Adipocyte (in vitro differentiated cells): ENCODE measurements at places on chromosomes 5 and 9.

DNA sequence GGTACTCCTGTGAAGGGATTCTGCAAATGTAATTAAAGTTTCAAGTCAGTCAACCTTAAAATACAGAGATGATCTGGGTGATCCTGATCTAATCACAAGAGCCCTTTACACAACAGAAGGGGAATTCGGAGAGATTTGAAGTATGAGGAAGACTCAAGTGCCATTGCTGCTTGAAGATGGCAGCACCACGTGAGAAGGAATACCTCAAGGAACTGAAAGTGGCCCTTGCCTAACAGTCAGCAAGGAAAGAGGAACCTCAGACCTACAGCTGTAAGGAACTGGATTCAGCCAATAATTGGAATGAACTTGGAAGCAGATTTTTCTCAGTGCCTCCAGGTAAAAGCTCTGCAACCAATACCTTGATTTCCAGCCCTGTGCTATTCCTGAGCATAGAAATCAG is 87.4 kb downstream of the THBS4 start:
- no peak for DNase-seq

GRCh38 chr5:172052450-172053236 is 46.2 kb upstream of the FBXW11 start:
- peak; percentile 20 for DNase-seq

DNA sequence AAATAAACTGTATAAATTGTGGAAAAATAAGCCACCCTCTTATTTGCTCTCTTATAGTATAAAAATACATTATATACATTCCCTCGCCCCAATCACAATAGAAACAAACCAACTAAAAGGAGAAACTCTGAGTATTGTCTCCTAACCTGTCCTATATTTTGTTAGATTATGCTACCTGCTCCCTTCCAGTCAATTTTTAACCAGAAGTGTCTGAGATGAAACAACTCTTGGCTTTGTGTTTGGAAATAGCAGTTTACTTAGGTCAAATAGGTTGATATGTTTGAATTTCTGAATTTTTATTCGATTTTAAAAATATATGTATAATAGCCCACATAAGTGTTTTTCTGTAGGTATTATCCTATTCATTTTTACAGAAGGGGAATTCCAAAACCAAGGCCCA is 475.0 kb upstream of the ZNF462 start:
- no peak for DNase-seq

DNA sequence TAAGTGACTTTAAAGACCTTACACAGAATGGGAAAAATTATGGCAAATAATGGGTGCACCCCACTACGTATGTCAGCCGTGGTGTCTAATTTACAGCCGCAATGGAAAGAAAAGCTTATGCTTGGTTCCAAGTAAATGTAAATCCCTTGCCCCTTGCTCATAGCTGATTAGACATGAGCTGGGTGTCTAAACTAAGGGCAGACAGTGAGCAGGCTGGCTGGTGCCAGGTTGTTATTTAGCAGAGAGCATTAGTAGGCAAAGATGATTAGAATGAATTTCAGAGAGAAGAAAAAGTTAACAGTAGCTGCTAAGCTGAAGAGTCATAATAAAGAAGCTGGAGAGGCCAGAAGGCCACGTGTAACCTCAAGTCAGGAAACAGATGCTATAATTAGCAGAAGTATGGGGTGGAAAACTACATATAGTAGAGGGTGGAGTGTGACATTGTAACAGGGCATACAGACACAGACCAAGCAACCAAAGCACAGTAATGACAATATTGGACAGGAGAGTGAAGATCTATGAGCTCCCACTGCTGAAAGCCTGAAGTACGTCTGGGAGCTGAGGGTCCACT is 257.7 kb downstream of the MCTP1 start:
- no peak for DNase-seq

DNA sequence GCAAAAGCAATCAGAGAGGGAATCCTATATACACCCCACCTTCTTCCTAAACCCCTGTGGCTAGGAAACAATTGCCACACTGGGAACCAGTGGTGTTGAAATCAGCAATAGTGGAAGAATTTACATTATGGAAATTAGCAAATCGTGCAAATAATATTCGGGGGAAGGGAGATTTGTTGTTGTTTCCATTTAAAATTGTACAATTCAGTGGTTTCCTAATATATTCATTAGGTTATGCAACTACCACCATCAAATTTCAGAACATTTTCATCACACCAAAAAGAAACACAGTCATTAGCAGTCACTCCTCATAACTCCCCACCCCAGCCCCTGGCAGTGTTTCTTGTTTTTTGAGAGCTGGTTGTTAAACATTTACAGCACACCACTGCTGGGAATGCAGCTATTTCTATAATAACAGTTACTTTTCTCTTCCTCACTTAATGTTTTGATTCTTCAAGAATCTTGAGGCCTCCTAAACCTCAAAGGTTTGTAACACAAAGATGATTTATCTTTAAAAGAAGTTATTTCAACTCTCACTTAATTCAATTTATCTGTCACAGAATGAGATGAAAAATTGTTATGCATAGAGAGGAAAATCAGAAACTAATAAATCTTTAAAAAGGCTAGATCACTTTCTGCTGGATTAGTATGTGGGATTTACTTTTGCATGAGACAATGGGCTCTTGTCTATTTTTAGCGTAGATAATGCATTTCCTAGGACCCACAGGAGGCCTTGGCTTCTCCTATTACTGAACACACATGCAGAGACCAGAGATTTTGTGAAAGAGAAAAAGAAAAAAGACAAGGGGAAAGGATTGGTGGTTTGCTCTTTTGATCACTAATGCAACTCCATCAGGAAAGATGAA is 91.8 kb upstream of the DAPK1 start:
- DNase-seq: peak; percentile 80

DNA sequence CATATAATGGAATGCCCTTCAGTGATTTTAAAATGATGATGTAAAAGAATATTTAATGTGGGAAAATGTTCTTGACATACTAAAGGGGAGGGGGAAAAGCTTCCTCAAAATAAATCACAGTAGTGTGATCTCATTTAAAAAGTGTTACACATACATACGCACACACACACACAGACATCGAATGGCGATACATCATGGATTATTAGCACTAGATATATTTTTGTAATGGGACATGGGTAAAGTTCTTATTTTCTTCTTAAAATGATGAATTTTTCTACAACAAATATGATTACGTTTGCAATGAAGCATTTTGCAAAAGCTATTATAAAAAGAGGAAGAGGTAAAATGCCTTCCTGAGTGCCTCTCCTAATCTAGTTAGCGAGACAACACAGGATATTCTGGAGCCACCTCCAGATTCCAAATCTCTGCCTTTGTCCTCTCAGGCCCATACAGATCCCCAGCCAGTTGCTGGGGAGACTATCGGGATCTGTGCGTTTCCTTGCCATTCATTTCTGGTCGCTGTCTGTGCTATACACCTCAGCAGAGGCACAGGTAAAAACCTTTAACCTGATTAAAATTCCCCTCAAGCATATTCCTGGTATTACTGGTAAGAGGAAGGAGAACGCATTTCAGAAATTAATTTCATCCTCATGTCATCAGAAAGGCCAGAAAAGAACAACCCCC is 69.6 kb downstream of the SLC28A3 start:
- no peak for DNase-seq

- no peak for DNase-seq
Observed at GRCh38 chr9:14530841-14531240, 162.4 kb downstream of the ZDHHC21 start.

DNA sequence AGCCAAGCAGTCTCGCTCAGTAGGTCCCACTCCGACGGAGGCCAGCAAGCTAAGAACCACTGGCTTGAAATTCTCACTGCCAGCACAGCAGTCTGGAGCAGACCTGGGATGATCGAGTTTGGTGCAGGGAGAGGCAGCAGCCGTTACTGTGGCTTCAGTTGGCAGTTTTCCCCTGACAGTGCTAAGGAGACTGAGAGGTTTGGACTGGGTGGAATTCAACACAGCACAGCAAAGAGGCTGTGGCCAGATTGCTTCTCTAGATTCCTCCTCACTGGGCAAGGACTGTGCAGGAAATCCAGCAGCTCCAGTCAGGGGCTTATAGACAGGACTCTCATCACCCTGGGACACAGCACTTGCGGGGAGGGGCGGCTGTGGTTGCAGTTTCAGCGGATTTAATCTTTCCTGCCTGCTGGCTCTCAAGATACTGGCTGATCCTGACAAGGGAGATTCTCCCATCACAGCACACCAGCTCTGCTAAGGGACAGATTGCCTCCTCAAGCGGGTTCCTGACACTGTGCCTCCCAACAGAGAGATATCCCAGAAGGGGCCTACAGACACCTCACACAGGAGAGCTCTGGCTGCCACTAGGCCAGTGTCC is 122.1 kb downstream of the YIPF5 start:
- peak; percentile 24 for DNase-seq

- DNase-seq: no peak
Observed at GRCh38 chr5:2764581-2764980, 13.1 kb upstream of the IRX2 start.

DNA sequence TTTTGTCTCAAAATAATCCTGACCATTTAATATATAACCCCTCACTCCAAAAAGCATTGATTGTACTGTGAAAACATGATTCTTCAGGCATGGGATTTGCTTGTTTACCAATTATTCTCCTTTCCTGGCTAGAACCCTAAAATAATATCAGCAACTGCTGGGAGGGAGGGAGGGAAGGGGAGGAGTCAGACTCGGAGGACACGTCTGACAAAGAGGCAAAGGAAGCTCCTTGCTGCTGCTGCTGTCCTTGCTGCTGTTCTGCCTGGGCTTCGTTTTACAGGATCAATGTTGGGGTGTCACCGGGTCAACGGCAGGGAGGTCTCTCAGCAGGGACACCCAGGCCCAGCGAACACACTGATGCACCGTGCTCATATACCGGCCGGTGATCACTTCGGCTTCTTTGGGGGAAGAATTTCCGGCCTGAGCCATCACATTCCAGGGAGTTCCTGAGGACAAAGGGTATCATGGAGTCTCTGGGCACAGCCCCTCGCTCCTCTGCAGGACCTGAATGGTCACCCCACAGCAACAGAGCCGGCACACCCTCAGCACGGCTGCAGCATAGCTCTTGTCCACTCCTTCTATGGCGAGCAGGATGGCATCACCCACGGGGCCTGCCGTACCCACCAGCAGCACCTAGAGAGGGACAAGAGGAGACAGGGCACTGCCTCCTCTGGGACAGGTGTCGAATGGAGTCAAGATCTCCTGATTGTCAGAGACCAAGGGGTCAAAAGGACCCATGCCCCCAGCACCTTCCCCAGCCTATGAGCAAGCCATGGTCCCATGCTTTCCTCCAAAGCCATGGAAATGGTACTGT is 27.9 kb downstream of the MED10 start:
- DNase-seq: peak; percentile 0

DNA sequence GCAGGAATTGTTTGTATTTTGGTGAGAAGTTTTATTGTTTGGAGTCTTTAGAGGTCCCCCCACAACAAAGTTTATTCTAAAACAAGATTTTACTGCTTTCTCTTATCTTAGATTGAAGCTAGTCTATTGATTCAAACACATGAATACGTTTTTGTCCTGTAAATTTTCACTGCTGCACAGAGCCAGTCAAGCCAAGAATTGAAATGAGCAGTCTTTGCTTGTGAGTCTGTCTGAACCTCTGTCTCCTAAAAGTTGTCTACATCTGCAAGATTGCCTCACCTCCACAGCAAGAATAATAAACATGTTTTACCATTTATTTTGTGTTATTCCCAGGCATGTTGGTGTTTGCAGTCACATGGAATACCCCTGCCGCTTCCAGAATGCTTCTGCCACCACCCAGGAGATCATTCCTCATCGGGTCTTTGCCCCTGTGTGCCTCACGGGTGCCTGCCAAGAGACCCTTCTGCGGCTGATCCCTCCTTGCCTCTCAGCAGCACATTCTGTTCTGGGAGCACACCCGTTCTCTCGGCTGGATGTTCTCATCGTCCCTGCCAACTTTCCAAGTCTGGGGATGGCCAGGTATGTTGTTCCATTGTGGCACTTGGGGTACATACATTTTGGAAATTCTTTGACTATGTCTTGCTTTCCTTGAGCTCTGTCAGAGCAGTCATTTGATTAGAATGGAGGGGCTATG is 74.1 kb downstream of the AOPEP start:
- DNase-seq: peak; percentile 44

- DNase-seq: no peak
Observed at GRCh38 chr9:89550346-89550927, 52.5 kb upstream of the SEMA4D start.

DNA sequence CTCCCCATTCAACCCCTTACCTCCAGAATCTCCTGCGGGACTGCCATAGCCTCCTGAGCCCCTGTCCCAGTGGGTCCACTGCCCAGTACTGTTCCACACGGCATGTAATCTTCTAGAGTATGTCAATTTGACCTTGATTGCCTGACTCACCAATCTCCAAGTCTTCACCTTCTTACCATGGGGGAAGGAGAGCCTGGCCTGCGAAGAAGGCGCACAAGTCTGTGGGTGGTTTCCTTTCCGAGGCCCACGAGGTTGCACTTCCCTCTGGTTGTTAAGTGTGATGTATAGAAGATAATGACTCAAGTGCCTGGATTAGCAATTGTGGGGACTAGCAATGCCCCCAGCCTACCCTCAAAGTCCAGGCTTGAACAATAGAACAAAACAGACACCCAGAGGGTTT is 8.1 kb upstream of the TENT4A start:
- DNase-seq: no peak

DNA sequence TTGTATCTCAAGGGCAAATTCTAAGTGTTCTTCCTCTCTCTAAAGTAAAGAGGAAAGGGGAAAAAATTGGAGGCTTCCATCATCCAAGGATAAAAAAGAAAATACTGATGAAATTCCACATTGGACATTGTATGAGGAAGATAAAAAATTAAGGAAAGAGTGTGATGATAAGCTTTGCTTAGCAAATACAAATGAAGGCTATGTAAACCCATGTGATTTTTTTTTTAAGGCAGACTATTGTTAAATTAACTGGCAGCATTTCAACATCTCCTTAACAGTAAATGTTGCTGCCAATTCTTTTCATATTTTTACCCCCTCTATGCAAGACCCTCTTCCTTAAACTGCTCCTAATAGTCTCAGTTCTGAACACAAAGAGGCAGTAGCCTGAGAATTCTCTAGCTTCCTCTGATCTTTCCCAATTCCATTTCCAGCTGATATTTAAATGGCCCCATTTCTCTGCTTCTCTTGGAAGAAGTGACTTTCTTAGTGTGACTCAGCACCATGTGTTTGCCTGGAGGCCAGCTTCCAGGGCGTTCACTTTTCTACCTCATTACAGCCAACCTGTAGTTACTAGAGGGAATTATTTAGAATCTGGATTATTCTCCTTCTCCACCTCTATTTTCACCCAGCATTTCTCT is 159.7 kb downstream of the TLE1 start:
- peak; percentile 70 for DNase-seq

DNA sequence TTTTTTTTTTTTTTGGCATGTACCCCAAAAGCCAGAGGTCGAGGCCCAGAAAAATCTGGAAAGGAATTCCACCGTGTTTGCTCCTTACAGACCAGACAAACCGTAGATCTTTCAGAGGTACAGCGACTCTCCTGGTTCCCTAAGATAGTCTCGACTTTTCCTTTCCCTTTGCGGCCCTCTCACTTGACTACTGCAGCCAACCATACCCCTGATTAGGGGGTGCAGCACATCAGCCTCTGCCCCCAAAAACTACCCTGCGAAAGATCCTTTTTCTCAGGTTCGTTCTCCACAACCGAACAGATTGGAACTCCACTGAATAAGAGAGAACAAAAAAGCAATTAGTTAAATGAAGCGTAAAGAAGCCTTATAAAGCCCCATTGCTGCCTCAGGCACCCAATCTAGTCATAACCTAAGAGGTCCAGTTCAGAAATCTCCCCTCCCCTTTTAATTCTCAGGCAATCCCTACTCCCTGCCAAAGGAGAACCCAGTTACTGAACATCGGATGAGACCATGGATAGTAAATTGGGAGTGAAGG is 379 bp upstream of the TICAM2 start:
- DNase-seq: no peak

- DNase-seq: no peak
Observed at GRCh38 chr5:94744906-94745305, 126.4 kb downstream of the SLF1 start.

GRCh38 chr9:36102742-36103495 is 33.6 kb upstream of the GLIPR2 start:
- DNase-seq: peak; percentile 69
